ENCODE measurements at places on chromosomes 7 and 10.

GRCh38 chr7:120184866-120185265 is 88.1 kb upstream of the KCND2 start:
- DNase-seq, result no peak

DNA sequence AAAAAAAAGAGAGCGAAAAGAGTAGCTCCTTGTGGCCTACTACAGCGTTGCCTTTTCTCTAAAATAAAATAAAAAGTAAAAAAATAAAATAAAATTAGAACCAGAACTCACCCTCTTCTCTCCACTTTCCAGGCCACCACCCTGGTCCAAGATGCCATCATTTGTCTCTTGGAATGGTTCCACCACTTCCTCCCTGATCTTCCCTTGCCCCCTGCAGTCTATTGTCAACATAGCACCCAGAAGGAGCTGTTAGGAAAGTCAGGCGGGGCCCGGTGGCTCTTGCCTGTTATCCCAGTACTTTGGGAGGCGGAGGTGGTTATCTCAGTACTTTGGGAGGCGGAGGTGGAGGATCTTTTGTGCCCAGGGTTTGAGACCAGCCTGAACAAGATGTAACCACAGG is 7.6 kb upstream of the GRID2IP start:
- no peak for DNase-seq

- no peak for DNase-seq
Measured at GRCh38 chr7:31099451-31100444, 47.6 kb downstream of the ADCYAP1R1 start.

GRCh38 chr7:8120390-8121058 is 141.4 kb downstream of the ICA1 start:
- no peak for DNase-seq

- DNase-seq, result no peak
Measured at GRCh38 chr7:18590744-18591340, 95.3 kb downstream of the HDAC9 start.

DNA sequence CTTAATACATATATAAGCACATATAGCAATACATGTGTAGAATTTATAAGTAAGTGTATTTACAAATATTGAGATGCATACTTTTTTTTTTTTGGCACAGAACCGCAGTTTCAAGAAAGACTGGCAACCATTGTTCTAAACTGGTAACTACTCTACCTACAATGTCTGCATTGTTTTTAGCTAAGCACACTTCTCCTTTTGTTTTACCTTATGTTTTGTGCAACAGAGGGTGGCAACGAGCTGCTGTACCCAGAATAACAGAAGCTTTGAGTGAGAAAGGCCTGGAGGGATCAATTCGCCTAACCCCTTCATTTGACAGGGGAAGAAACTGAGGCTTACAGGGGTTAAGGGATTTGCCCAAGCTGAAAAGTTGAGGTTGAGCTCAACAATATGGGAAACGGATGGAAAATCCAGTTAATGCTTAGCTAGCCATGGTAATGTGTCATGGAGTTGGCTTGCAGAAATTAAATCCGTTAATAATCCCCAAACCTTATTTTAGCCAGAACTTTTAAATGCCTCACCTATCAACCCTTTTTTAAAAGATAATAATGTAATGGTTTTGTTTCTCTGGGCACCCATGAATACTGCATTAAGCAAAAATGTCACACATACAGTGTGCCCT is 25.5 kb downstream of the FZD1 start:
- no peak for DNase-seq

GRCh38 chr7:159030490-159031134 is 114.1 kb downstream of the VIPR2 start:
- DNase-seq, result no peak

GRCh38 chr10:71394926-71395562 is 1.7 kb upstream of the CDH23 start:
- DNase-seq, result no peak

GRCh38 chr10:26451903-26452302 is 13.8 kb downstream of the APBB1IP start:
- DNase-seq, result no peak

DNA sequence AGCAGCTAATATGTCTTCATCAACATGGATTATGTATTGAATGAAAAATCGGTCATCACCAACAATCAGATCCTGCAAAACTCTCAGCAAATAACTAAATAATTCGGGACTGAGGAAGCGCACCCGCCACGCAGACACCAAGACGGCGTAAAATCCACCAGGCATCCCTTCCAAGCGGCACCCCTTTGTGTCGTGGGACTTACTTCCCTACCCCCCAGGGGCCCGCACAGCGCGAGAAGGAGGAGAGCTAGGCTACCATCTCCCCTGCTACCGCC is 721 bp downstream of the ARL3 start:
- DNase-seq, result no peak

DNA sequence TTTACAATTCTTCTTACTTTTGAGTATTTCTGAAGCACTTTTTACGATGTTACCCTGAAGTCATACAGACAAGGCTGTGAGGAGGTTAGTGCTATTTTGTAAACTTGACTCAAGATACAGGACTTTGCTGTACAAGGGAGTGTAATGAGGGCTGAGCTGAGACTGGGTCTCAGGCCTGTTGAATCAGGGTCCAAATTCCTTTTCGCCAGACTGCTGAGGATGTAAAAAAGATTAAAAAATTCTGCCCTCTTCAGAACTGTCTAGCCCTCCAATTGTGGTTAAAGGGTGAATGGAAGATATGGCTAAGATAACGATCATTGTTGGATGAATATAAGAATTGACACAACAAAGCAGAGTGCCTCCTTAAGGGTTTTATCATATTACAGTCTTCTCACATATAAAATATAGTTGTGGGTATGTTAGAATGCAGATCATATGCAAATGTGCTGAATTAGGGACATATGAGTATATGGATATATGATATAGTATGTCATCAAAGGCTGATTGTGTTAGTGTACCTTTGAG is 165.4 kb downstream of the SUGCT start:
- DNase-seq, result no peak

DNA sequence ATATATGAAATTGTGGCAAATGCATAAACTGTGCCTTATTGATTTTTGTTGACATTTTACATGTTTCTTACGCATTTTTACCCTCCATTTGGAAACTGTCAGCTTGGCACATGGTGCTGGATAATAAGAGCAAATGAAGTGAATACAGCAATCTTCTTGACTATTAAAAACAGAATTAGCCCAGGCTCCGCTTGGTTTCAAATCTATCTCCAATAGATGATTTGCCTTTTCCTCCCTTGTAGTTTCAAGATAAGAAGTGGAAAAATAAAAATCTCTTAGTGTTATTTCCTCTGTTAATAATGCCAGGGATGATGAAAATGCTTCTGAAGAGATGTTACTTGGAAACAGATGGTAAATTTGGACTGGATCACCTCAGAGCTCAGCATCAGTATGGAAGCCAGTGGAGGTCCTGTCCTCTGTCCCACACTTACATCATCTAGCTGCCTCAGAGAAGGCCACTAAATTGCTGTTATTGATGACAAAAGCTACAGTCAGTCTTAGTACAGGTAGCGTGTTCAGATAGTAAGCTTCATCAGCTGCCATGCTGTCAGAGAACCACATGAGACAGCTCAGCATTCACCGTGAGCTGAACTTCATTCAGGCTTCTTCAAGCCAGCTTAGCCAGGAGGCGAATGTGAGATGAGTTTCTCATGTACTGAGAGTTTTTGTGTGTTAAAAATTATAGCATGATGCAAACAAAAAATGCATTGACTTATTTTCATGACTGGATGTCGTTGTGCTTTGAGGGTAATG is 246.8 kb downstream of the CELF2 start:
- no peak for DNase-seq

DNA sequence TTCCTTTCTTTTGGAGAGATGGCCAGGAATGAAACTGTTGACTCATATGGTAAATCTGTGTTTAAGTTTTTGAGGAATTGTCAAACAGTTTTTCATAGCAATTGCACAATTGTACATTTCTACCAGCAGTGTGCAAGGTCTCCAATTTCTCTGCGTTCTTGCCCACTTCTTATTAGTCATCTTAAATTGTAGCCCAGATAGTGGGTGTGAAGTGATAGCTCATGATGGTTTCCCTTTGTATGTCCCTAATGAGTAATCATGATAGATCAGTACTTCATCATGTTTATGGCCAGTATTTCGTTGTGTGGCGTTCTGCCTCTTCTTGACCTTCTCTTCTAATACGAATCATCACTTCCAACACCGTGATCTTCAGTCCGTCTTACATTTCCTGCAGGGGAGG is 136.3 kb downstream of the DOCK1 start:
- DNase-seq, result no peak

DNA sequence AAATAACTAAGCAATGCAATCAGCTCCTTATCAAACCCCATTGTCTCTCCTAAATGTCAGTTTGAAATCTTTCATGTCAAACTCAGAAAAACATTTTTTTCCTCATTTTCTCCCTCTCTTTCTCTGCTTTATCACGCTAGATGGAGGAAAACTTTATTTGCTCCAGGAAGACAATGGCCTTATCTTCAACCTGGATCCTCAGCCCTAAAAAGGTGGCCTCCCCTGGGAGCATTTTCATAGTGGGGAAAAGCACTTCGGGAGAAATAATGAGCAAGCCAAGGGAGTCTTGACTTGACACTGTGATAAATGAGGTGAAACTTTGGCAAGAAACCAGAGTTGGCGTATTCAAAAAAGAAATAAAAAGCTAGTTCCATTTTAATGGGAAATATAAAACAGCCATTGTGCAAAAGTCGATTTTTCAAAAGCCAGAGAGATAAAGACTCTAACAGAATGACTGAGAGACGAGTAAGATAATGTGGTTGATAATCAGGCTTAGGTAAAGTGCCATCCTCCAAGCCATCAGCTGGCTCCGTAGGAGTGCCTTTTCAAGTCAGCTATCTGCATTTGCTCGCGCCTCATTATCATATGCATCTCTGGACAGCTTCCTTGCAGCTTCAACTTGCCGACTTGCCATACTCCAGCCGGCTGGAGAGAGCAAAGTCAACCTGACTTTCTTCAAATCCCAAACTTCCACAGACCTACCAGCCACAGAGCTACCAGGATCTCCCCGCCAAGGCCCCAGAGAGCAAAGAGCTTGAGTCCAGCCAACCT is 19.9 kb downstream of the HABP2 start:
- no peak for DNase-seq

DNA sequence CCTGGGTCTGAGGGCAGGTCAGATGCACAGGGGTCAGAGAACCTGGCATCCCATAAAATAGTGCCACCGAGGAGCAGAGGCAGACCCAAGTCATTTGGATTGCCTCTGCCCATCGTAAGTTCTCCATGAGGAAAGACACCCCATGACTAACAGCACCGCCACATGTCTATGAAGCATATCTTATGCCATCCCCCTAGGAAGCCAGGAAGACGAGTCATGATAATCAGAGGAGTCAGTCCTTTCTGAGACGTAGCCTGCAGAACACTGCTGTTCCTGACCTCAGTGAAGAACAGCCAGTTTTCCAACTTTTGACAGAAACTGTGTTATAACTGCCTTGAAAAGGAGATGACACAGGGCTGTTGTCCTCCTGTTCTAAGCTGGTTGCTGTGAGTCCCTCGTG is 51.2 kb downstream of the INSYN2A start:
- no peak for DNase-seq

DNA sequence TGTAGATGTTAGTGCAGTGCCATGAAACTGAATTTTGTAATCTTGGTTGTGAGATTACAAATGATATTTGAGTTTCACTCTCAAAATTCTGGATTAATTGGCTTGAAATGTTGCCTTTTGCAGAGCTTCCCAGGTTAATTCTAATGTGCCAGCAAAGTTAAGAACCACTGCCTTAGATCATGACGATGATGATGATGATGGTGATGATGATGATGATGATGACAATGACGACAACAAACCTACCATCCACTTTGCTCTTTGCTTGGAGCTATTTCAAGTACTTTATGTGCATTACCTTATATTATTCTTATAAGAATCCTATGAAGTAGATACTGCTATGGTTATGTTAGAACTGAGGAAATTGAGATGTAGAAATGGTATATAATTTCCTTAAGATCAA is 261.6 kb downstream of the CNTNAP2 start:
- no peak for DNase-seq

DNA sequence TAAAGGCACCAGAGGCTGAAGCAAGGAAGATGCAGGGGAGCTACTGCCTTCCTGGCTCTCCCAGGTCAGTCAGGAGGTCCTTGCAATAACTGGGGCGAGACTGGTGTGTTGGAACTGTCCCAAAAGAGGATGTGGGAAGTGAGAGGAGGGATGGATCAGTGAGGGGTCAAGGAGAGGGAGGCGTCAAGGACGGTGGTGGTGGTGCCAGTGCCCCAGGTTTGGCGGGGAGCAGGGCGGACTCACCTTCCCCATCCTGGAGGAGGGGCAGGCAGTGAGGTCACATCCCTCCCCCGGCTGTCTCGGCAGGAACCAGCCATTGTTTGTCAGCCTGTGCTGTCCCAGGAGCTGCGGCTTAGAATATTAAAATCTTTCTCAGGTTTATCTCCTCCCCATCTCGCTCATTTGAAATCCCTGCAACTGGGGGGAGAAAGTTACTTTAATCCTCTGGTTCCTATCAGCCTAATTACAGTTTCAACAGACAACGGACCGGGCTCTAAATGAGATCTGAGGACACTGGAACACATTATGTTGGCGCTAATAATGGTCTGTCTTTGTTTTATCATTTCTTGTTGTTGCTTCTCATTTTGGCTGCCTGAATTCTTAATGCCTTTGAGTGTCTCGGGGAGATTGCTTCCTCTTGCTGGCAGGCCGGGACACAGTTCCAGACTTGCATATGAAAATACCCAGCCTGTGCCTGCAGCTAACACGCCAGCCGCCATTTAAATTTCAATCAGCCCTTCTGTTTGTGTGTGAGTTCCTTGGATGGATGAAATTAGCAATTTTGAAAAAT is 387.5 kb downstream of the RPS24 start:
- DNase-seq, result no peak

DNA sequence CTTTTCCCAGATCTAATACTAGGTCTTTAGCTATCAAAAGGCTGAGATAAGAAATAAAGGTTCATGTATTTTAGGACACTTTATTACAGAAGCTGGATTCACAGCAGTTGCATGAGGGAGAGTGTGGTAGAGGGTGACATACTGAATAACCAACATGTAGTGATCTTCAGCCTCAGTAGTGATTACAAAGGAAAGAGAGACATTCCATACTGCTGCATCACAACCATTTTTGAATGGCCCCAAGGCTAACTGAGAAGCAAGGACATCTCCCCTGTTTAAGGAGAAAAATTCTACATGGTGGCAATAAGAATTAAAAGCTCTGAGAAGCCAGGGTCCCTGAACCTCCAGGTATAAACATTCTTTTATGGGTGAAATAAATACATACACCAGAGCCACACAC is 35.3 kb downstream of the COG5 start:
- no peak for DNase-seq

- DNase-seq, result no peak
Measured at GRCh38 chr7:66699998-66700397, 40.5 kb upstream of the RABGEF1 start.

- DNase-seq, result no peak
Measured at GRCh38 chr10:131445623-131446022, 134.1 kb upstream of the TCERG1L start.

DNA sequence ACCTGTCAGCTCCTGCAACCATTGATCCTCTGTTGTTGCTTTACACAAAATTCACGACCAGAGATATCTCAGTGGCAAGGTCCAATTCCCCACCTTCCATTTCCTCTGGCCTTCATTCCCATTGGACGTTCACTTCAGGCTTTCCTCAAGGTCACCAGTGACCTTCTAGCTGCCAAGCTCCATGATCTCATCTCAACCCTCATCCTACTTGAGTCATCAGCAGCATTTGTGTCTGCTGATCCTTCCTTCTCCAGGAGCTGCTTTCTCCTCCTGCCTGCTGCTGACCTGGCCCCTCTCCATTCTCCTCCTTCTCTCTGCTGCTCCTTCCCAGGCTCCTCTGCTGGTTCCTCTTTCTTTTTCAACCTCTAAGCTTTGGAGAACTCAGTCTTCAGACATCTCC is 66.2 kb upstream of the C10orf90 start:
- no peak for DNase-seq
